ENCODE measurements at places on chromosomes 1 and 21. TPM values are rescaled to one million over a fixed set of nuclear protein-coding genes. Genes with fewer than 3 reads are reported as not detected.

Gene OR2L5
- total RNA-seq, result not detected

Gene SRSF10
- total RNA-seq, result 129 TPM

Gene CYP4A11
- not detected for total RNA-seq

Gene CFAP74
- total RNA-seq, result not detected

Gene FTCD
- not detected for total RNA-seq

Gene SEMA4A
- 2.5 TPM for total RNA-seq

Gene SMIM11
- total RNA-seq, result 14.4 TPM

Gene LCE6A
- total RNA-seq, result not detected

Gene CELA2A
- total RNA-seq, result not detected

Gene ATP1A4
- total RNA-seq, result not detected

Gene TFF1
- total RNA-seq, result not detected

Gene CD34
- 0.54 TPM for total RNA-seq

Gene DR1
- total RNA-seq, result 62.1 TPM

Gene CHI3L1
- 6,408 TPM for total RNA-seq

Gene KCND3
- total RNA-seq, result 11.8 TPM

Gene RHD
- not detected for total RNA-seq

Gene DHX9
- total RNA-seq, result 141 TPM

Data from articular chondrocyte of knee joint (primary cell).